ENCODE measurements at places on chromosomes 3 and 15.

GRCh38 chr15:75844629-75845335, 1.5 kb downstream of the UBE2Q2 start:
- DNase-seq = no peak

DNA sequence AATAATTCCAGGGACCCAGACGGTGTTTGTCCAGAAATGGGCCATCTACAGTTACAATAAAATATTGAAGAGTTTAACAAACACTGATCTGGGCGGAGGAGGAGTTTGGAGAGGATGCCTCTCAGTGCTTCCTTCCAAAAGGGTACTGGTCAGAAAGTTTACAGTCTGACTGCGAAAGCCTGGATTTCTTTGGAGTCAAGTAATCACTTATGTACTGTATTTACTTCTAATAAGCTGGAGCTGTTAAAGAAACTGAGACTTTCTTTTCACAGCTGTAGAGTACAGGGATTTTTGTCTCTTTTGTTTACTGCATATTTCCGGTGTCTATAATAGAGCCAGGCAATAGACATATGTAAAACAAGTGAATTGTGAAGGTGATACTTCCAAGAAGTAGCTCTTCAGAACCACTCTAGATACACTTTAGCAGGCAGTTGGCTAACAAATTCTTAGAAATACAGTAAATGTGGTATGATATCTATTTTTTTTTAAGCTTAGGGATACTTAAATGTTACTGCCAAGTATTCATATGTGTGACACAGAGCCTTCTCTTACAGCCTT, 22.1 kb upstream of the NEO1 start:
- no peak for DNase-seq

DNA sequence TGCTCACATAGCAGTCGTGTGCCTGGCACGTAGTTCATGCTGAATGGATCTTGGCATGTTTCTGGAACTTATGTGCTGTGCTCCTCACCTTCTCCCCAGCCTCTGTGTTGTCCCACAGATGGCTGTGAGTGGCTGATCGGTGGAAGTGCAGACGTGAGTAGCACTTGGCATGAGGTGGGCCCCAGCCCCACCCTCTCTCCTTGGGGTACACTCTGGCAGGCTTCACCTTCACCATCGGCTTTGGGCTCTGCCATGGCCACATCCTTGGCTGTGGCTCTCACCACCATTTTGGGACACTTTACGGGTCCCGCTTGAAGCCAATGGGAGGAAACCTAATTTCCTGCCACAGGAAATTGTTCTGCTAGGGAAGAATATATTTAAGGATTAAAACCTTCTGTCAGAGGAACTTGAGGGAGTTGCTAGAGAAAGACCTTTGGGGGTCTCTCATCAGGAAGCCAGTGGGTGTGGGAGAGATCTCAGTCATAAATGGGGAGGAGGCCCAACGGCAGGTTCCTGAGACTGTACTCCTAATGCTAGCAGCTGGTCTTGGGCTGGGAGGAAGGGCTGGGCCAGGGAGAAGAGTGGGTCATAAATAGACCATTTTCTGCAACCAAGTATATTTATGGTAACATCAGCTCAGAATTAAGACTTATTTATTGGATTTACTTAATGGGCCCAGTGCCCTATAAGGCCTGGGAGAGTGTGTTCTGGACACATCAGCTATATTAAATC, 92.3 kb downstream of the SMAD3 start:
- DNase-seq = no peak

DNA sequence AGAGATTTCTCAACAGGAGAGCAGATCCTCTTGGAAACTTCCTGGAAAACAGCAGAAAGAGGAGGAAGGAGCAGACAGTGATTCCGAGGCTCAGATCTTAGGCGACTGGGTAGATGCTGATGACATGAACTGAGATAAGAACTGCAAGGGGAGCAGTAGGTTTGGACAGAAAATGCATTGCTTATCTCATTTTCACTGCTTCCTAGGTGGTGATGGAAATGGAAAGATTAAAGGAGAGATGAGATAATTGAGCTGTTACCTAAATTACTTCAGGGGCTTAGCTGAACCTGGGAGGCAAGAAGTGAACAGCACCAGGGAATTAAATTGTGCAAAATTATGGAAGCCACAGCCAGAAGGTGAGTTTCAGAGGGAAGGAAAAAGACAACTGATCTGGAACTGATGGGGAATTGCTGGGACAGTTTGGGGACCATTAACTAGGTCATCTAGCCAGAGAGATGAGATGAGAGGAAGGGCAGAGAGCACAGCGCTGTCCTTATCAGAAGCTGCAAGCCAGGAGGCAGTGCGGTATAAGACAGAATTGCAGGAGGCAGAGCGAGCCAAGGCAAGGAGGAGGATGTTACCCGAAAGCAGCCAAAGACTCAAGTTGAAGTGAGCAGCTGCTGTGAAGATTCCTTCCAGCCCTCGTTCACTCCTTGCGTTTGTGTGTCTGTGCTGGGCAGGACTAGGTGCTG, 140.4 kb downstream of the SRGAP3 start:
- no peak for DNase-seq

GRCh38 chr3:57978316-57978715, 29.9 kb upstream of the FLNB start:
- no peak for DNase-seq

DNA sequence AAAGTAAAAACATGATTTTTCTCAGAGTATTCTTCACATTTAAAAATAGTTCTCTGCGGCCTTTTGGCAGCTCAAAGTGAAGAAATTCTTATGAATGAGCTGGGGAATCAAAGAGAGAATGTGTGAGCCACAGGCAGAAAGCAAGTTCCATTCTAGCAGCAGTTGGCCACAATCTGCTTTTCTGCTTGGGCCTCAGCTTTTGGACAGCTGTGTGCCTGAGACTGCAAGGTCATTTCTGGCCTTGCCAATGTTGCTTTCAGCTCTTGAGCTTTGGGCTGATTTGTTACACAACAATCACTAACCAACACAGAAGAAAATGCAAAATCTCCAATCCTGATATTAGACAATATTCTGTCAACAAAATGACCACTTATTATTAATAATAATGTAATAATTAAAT, 14.4 kb upstream of the TM4SF4 start:
- peak; percentile 39 for DNase-seq

GRCh38 chr15:63792584-63792983, 41.2 kb downstream of the HERC1 start:
- no peak for DNase-seq
